Sigmoid colon (tissue), 7 donors: ENCODE measurements at places on chromosomes 4 and X.

DNA sequence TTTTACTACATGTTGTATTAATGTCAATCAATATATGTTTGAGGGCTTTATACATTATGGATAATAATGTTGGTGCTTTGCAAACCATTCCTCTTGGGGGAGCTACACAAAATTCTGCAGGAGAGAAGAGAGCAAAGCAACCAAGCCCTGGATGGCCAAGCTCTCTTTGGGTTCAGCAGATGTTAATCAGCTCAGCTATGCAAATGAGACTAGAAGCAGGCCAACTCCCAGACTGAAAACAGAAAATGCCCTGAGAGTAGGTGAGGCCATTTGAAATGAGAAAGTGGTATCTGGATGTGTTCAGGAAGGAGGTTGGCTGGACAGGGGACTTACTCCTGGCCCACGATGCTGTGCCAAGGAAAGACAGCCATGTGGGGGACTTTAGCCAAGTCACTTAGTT lies 387.0 kb downstream of the BCOR start:
- H3K4me3 ChIP-seq: no peak overlapping the region
- no peak for DNase-seq

DNA sequence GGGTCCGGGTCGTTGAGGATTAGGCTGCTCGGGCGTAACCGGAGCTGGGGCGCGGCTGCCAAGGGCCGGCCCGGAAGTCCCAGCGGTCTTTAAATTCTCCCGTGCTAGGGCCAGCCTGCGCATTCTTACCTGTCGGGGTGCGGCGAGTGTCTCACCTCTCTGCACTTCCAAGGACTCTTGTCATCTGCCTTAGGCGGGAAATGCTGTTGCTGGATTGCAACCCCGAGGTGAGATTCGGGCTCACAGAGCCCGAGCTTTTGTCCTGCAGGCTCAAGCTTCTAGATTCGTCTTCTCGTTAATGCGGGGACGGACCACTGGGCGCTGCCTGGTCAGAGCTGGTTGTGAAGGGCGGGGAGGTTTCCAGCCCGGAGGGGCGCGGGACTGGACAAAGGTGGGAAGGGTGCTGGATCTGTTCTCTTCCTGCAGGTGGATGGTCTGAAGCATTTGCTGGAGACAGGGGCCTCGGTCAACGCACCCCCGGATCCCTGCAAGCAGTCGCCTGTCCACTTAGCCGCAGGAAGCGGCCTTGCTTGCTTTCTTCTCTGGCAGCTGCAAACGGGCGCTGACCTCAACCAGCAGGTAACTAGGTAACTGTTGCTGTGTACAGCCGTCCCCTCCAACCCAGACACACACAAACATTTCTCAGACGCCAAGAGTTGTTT lies at the start of gene ANKRD37:
TSS of gene ANKRD37 (plus strand) at position 118 of the 662 bp plus-strand sequence. CDS start at position 201, 83 bp downstream.
- peak within 1 kb of the TSS; percentile 71 for H3K4me3 ChIP-seq
- DNase-seq: no peak
- H3K36me3 ChIP-seq: peaks cover 8% of the 10 kb centered on the region
- peak within 1 kb of the TSS; percentile 94 for H3K27ac ChIP-seq
- peaks cover 12% of the 10 kb centered on the region for H3K4me1 ChIP-seq
- no peaks in the 10 kb centered on the region for H3K27me3 ChIP-seq

DNA sequence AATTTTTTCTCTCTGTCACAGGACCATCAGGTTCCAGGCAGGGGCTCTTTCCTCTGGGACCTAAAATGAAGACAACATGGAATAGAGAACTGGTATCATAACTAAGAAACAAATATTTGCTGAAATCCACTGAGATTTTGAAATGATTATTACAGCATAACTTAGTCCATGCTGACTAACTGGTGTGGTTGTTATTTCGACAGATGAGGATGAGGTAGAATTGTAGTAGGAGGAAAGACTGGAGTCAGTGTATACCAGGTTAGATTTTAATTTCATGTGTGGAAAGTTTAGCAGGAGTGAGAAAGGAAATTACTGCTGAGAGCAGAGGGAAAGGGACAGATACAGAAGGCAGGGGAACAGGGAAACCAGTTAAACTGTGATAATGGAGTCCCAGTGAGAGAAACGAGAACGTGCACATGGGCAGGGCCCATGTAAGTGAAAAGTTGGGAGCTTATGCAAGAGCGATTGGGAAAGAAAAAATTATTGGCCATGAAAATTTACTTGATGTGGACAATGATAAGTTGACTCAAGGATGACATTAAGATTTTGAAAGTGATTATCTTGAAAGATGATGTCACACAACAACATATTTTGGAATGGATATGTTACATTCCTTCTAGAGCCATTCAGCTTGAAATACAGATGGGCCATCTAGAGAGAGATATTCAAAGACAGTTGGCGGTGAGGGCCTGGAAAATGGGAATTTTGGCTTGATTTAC lies 98.7 kb upstream of the DDIT4L start:
- H3K27ac ChIP-seq: no peak overlapping the region
- no peak overlapping the region for H3K4me3 ChIP-seq
- no peak for DNase-seq

GRCh38 chr4:73007526-73008100 lies 61.9 kb downstream of the COX18 start:
- no peak overlapping the region for H3K27ac ChIP-seq
- H3K4me1 ChIP-seq: no peaks in the 10 kb centered on the region
- H3K36me3 ChIP-seq: no peaks in the 10 kb centered on the region

GRCh38 chr4:63583007-63583406 lies 826.2 kb downstream of the TECRL start:
- H3K4me1 ChIP-seq: no peaks in the 10 kb centered on the region
- H3K4me3 ChIP-seq: no peak overlapping the region
- DNase-seq: no peak
- no peaks in the 10 kb centered on the region for H3K27me3 ChIP-seq
- H3K36me3 ChIP-seq: no peaks in the 10 kb centered on the region

DNA sequence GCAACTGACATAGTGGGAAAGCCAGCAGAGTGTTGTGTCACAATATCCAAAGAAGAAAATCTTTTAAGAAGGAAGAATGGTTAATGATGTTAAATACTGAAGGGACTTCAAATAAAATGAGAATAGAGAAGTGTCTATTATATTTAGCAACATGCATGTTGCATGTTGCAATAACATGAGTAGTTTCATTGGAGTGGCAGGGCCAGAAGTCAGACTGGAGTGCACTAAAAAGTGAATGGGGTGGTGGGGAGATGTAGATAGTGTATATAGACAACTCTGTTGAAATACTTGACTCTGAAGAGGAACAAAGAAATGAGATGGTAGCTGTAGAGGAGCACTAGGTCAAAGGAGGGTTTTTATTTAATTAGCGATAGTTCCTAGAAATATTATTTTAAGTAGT lies 9.5 kb upstream of the AMMECR1 start:
- no peaks in the 10 kb centered on the region for H3K36me3 ChIP-seq
- no peak overlapping the region for H3K4me3 ChIP-seq
- DNase-seq: no peak
- H3K4me1 ChIP-seq: no peaks in the 10 kb centered on the region
- H3K27me3 ChIP-seq: no peaks in the 10 kb centered on the region

DNA sequence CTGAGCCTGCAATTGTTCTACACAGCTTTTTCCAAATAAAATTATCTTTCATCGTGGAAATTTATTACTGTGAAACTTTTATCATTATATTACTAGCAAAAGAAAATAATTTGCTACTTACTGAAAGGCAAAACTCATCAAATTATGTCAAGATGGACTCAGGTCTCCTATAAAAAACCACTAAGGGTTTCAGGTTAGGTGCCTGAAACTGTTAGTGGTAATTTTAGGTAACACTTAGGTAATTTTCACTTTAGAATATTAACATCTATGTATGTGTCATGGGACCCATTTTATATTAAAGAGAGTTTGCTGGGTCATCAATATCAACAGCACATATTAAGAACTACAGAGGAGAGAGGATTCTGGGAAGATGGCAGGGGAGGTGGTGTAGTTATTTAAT lies 651.5 kb downstream of the CENPC start:
- no peaks in the 10 kb centered on the region for H3K4me1 ChIP-seq
- no peak for DNase-seq
- no peak overlapping the region for H3K4me3 ChIP-seq
- H3K36me3 ChIP-seq: no peaks in the 10 kb centered on the region
- H3K27ac ChIP-seq: no peak overlapping the region
- H3K27me3 ChIP-seq: no peaks in the 10 kb centered on the region

- H3K4me3 ChIP-seq: no peak overlapping the region
- no peaks in the 10 kb centered on the region for H3K4me1 ChIP-seq
- DNase-seq: no peak
- H3K27me3 ChIP-seq: no peaks in the 10 kb centered on the region
These were observed 25.4 kb upstream of the CD99 start for GRCh38 chrX:2665387-2666304.

DNA sequence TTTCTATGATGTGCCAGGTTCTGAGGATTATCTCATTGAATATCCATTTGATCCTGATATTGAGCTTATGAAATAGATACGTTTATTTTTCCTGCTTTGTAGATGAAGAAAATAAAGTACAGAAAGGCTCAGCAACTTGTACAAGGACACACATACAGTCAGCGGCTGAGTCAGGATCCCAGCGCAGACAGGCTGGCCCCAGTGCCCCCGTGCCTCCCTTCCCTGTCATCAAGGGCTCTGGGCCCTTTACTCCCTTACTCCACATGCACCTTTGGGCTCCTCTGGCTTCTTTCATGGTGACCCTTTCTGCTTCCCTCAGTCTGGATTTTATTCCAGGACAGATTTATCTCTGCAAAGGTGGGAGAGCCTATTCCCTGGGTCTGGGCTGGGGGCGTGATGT lies 12.8 kb downstream of the RASL11B start:
- no peaks in the 10 kb centered on the region for H3K4me1 ChIP-seq
- no peaks in the 10 kb centered on the region for H3K27me3 ChIP-seq
- no peaks in the 10 kb centered on the region for H3K36me3 ChIP-seq
- no peak overlapping the region for H3K27ac ChIP-seq
- no peak overlapping the region for H3K4me3 ChIP-seq
- DNase-seq: no peak

DNA sequence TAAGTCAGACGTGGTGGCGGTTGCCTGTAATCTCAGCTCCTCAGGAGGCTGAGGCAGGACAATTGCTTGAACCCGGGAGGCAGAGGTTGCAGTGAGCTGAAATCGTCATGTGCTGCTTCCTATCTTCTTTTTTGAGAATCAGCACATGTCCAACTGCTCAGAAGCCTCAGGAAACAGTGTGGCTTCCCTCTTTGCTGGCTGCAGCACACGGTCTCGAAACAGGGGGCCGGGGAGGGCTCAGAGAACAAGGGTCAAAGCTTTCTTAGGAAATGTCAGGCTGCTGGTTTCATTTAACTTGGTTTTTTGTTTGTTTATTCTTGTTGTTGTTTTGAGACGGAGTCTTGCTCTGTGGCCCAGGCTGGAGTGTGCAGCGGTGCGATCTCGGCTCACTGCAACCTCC lies 31.3 kb downstream of the CRLF2 start:
- no peak overlapping the region for H3K4me3 ChIP-seq
- H3K27ac ChIP-seq: no peak overlapping the region
- no peak for DNase-seq
- no peaks in the 10 kb centered on the region for H3K36me3 ChIP-seq

DNA sequence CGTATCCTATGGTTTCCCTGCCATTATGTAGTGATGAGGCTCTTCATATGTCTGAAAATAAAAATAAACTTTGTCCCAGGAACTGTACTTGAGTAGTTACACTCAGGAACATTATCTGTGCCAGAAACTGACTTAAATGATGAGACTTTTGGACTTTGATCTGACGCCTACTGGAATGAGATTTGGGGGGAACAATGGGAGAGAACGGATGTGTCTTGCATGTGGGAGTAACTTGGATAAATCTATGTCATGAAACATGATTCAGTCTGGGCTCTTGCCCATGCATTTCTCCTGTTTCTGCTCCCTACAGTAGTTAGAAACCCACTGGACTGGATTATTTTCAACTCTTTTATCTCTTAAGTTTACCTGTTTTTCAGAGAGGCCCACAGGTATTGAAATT lies 2351.4 kb downstream of the PCDH7 start:
- H3K27ac ChIP-seq: no peak overlapping the region
- no peak overlapping the region for H3K4me3 ChIP-seq
- H3K27me3 ChIP-seq: no peaks in the 10 kb centered on the region
- H3K36me3 ChIP-seq: no peaks in the 10 kb centered on the region
- no peak for DNase-seq
- no peaks in the 10 kb centered on the region for H3K4me1 ChIP-seq

GRCh38 chrX:16934185-16934584 lies 12.3 kb upstream of the REPS2 start:
- no peaks in the 10 kb centered on the region for H3K4me1 ChIP-seq
- no peaks in the 10 kb centered on the region for H3K36me3 ChIP-seq
- no peak overlapping the region for H3K4me3 ChIP-seq
- no peak for DNase-seq
- no peaks in the 10 kb centered on the region for H3K27me3 ChIP-seq
- no peak overlapping the region for H3K27ac ChIP-seq

DNA sequence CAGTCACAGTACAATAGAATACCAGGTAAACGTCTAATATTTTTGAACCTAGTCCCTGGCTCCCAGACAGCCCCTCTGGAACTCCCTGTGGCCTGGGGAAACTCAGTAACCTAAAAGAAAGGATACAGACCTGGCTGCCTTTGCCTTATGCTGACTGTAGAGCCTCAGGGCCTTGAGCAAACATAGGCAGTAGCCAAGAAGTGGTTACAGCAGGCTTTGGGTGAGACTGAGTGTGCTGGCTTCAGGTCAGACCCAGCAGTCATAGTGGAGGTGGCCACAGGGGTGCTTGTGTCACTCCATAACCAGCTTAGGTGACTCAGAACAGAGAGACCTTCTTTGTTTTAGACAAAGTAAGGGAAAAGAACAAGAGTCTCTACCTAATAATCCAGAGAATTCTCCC lies 141.8 kb upstream of the PRDX4 start:
- no peak overlapping the region for H3K27ac ChIP-seq
- H3K36me3 ChIP-seq: no peaks in the 10 kb centered on the region
- no peak overlapping the region for H3K4me3 ChIP-seq
- no peaks in the 10 kb centered on the region for H3K27me3 ChIP-seq
- no peaks in the 10 kb centered on the region for H3K4me1 ChIP-seq

DNA sequence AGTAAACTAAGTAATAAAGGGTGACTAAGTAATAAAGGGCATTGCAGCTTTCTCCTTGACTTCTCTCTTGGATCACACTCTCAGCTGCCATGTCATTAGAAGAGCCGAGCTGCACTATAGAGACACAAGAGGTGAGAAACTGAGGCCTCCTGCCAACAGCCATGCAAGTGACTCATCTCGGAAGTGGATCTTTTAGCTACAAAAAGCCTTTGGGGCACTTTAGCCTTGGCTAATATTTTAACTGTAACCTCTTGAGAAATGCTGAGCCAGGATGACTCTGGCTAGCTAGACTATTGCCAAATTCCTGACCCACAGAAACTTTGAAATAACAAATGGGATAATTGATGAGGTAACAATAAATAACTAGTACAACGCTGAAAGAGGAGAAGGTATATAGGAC lies 1.5 kb upstream of the NEIL3 start:
- no peaks in the 10 kb centered on the region for H3K36me3 ChIP-seq
- no peaks in the 10 kb centered on the region for H3K27me3 ChIP-seq
- H3K27ac ChIP-seq: no peak overlapping the region
- peaks cover 9% of the 10 kb centered on the region for H3K4me1 ChIP-seq
- H3K4me3 ChIP-seq: no peak overlapping the region
